A673 (cell line): ENCODE measurements at places on chromosomes 12 and 14. TPM values are rescaled to one million over a fixed set of nuclear protein-coding genes. Genes with fewer than 3 reads are reported as not detected.

DNA sequence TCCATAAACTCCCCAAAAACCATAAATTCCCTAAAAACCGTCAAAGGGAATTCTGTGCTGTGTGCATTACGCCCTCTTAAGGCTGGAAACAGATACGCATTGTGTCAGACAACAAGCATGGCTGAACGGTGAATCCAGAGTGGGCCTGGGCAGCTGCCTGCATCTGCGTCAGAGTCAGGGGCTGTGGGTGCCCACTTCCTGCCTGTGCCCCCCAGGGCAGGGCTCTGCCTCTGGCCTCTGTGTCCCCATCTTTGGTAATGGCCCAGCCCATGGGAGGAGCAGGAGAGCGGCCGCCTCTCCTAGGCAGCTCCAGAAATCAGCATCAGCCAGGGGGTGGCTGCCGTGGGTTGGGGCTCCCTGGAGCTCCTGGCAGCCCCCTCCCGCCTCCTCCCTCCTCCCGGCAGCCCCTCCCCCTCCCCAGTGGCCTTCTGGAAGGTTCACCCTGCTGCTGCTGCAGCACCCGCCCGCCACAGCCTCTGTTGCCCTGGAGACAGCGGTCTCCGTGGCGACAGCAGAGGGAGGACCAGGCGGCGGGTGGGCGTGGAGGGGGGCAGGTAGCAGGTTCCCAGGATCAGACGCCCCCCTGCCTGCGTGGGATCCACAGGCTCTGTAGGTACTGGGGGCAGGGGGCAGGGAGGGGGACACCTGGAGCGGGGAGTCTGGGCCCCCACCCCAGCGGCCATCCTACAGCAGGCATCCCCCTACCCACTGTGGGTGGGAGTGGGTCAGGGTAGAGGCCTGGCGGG lies 5.9 kb downstream of the MMP17 start:
- peak; percentile 66 for DNase-seq

DNA sequence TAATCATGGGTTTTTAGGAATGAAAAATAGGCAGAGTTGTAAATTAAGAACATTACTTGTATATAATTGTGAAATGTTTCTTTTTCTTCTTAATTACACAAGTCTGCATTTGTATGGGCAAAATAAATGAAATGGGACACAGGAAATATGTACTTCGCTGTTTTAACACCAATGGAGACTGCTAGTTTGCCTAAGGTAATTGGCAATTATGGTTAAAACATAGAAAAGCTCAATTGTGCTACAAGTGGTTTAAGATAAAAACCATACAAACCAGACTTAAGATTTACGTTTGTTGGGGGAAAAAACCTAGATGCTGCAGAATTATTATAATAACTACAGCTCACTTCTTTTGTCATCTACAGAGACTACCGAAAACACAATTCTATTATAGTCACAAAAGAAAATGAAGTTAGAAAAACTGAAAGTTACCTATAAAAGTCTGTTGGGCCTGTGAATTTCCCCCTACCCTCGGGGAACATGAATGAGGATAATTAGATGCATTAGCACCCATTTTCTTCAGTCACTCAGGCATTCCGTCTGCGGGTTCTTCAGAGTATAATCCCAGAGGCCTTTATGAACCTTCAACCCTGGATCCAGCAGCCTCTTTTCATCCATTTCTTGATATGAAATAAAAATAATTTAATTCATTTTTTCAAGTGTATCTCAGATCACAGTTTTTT lies 37.2 kb downstream of the BTBD7 start:
- DNase-seq, result peak; percentile 51

The SIX1 gene
- 24.0 and 25.0 TPM in 2 replicates for total RNA-seq

The GNB3 gene
- total RNA-seq, result 20.7 and 21.8 TPM in 2 replicates

DNA sequence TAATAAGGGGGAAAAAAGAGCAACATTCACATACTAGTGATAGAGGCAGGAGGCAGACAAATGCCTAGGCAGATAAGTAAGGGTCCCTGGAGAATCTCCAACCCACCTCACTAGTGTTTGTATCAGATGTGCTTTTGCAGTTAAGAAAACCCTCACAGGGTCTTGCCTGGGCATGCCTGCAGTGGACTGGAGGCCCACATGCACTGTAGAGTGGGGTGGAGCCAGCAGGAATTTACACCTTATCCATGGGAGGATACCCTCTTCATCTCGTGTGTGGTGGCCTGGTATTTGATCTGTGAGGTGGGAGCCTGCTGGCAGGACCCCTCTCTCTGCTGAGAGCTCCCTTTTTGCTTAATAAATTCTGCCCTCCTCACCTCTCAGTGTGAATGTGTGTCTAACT lies 238.0 kb upstream of the SLC16A7 start:
- no peak for DNase-seq

GRCh38 chr12:97907504-97907903 lies 444.9 kb downstream of the RMST start:
- no peak for DNase-seq

The PUS1 gene
- total RNA-seq, result 83.3 and 103 TPM in 2 replicates

GRCh38 chr14:54085841-54086240 lies 129.2 kb upstream of the BMP4 start:
- no peak for DNase-seq

The GRIP1 gene
- total RNA-seq, result 1.9 and 3.6 TPM in 2 replicates

The TAS2R8 gene
- not detected in 2 replicates for total RNA-seq

DNA sequence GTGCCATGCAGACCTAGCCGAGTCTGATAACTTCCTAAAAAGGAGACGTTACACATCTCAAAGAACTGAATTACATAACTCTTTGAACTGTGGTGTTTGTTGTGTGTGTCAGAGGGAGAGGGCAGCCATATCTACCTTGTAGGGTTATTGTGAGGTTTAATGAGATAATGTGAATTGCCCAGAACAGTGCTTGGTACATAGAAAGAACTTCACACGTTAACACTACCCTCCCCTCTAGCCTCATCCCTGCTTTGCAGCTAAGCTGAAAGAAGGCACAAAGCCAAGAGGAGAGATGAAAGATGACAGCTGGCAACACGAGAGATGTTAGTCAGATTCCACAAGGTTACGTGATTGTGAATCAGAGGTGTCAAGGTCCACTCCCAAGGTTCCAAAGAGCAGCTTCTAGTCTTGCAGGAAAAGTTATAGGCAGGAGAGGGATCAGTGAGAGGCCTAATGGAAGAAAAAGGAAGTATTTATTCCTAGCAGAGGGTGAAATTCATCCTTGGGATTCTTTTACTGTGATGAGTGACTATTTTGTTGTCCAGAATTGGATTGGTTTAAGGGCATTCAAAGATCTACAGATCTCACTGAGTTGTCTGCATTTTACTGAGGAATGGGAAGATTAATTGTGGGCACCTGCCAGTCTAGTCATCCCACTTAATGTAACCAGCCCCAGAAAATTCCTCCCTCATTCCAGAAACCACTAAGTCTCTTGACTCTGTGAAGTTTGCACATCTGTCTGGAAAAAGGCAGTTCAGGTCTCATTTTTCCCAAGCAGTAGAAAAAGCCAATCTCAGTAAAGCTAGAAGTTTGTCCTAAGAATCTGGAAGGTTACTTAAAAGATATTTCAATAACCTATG lies 25.9 kb upstream of the WNK1 start:
- DNase-seq, result no peak

DNA sequence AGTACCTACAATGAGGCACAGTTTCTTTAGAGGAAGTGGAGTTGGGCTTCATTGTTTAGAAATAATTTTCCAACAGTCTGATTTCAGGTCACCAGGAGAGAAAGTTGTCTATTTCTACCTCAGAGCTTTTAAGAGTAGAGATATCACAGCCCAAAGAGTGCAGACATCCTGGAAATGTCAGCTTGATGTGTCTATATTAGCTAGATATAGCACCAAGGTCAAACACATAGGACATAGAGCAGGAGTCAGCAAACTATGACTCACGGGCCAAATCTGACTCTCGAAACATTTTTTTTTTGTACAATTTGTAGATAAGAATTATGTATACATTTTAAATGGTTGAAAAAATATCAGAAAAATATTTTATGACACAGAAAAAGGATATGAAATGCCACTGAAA lies 53.7 kb downstream of the KCNC2 start:
- no peak for DNase-seq

- DNase-seq, result no peak
Observed at GRCh38 chr14:88521818-88522217, 33.0 kb downstream of the PTPN21 start.

The TMEM233 gene
- total RNA-seq, result 10.7 and 15.5 TPM in 2 replicates

GRCh38 chr14:31843361-31844091 lies 233.6 kb upstream of the ARHGAP5 start:
- DNase-seq, result no peak

DNA sequence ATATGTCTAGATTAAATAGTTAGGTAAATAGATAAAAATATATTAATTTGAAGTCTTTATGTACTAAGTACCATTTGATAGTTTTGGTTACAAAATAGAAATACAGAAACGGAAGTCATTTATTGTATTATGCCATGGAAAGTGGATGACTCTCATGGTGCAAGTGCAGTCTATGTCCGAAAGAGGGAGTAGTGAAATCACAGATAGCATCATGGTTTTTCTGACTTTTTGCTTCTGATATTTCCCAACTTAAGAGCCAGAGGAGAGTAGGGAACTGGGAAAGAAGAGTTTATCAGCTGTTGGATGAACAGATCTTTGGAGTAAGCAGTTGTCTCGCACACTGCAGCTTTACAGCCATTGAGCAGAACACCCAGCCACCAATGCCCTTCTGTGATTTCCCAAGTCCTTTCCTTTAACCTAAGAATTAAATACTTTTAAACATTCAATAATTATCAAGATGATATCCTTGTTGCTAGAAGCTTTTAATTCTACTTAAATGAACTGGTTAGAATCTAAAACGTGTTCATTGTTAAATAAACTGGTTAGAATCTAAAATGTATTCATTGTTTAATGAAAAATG lies 18.4 kb upstream of the SRGAP1 start:
- peak; percentile 73 for DNase-seq

The NOVA1 gene
- total RNA-seq, result 13.4 and 16.0 TPM in 2 replicates

- no peak for DNase-seq
Observed at GRCh38 chr14:64178814-64179213, 115.4 kb downstream of the ESR2 start.

GRCh38 chr12:121218588-121219352 lies 8.8 kb downstream of the P2RX4 start:
- no peak for DNase-seq

DNA sequence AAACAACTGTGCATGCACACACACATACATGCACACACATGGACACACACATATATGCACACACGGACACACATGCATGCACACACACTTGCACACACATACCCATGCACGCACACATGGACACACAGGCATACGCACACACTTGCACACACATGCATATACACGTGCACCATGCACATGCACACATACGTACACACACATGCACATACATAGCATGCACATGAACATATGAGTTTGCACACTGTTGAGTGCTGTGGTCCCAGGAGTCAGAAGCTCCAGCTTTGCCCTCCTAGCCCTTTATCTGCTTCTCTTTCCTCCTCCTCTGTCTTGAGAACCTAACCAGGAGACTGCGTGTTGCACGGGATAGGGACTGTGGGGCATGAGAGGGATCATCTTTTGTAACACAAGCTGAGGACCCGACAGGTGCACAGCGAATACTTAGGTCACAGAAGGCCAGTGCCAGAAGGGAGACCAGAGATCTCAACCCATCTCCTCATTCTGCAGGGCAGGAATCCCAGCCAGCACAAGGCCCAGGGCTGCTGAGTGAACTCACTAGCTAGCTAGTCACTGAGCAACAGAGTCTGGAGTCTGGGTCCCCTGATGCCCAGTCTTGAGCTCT lies 3.5 kb upstream of the LRTM2 start:
- no peak for DNase-seq

- no peak for DNase-seq
Observed at GRCh38 chr12:4256043-4256826, 17.3 kb upstream of the CCND2 start.

The RPL10L gene
- not detected in 2 replicates for total RNA-seq

The ANKRD33 gene
- total RNA-seq, result not detected in 2 replicates

- no peak for DNase-seq
Observed at GRCh38 chr12:23185346-23185745, 560.4 kb downstream of the ETNK1 start.

- no peak for DNase-seq
Observed at GRCh38 chr12:69523433-69524330, 53.5 kb downstream of the FRS2 start.

DNA sequence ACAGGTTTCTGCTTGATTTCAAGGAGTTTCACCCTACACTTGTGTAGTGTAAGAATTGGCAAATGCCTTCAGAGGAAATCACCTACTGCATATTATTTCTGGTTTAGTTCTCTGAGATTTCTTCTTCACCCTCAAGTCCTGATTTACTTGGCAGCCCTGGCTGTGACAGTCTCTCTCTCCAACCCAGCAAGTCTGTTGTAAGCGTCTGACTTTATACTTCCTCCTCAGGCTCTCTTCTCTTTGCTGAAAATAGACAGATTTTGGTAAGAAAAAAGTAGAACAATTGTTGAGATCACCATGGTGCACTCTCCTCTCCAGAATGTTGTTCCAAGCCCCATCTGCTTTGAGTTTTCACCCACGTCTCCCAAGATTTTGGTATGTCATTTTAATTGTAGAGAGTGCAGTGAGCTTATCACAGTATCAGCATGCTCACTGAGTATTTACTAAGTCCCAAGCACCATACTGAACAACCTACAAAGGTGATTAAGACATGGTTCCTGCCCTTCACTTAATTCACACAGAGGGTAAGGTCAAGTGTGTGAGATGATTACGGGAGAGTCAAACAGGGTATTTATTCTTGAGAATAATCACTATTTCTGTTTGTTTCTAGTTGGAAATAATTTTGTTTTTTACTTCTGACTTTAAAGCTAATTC lies 148.7 kb downstream of the MDGA2 start:
- no peak for DNase-seq

GRCh38 chr14:100072783-100073346 lies 7.6 kb downstream of the EVL start:
- DNase-seq, result no peak

DNA sequence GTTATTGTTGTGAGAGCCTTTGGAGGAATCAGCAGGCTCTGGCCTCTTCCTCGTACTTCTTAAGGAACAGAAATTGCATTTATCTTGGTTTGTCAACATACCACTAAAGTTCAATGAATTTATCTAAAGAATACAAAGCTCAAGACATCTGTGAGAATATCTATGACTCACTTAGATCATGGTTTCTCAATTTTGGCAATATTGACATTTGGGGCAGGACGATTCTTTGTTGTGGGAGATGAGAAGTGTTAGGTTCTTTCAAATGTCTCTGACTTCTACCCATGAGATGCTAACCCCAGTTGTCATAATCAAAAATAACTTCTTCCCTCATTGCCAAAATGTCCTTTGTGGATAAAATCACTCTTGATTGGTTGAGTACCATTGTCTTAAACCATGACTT lies 1190.3 kb downstream of the GALC start:
- DNase-seq, result no peak

DNA sequence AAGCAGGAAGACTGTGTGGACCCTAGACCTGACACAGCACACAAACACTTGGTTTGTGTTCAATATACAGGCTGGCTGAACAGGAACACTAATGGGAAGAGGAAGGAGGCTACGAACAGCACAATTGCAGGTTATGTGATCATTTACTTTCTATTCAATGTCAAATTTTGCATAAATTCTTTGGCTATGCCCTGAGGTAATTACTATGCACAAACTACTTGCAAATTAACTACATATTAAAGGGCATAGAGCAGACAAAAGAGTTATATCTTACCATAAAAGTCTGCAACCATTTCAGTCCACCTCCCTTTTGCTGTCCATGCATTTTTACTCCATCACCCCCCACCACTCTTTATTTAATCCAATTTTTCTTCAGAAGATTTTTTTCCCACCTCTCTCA lies 291.2 kb upstream of the TMTC1 start:
- DNase-seq, result no peak
